ENCODE measurements at places on chromosomes 1 and 21.

DNA sequence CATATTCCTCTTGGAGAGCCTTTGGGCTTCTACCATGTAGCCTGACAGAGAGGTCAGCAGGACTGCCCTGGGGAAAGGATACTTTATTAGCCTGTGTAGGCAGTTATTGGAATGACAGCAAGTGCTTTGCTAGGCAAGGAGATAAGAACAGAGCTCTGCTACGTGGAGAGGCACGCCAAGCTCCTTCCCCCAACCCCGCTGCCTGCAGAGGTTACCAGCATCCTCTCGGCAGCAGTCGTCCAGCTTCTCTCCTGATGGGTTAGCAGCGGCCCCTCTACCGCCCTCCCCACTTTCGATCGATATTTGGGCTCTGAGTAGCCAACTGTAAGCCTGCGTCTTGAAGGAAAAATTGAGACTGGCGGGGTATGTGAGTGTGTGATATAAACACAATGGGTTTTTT is 122.3 kb downstream of the DHRS3 start:
- no peak for DNase-seq

DNA sequence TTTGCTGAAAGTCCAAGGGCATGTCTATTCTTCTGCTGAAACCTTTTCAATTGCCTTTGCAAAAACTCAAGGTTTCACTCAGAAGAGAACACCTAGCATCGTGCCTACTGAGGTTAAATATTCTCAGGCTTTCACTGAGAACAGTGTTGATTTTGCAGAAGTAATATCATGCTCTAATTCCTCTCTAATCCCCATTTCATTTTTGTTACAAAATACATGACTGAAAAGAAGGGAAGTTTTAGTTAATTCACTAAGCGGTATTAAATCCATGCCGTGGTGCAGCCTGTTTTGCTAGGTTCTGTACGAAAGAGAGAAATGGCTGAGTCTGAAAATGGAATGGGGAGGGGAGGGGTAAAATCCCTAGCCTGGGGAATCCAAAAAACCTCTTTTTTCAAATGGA is 163.2 kb upstream of the CAMK1G start:
- no peak for DNase-seq

DNA sequence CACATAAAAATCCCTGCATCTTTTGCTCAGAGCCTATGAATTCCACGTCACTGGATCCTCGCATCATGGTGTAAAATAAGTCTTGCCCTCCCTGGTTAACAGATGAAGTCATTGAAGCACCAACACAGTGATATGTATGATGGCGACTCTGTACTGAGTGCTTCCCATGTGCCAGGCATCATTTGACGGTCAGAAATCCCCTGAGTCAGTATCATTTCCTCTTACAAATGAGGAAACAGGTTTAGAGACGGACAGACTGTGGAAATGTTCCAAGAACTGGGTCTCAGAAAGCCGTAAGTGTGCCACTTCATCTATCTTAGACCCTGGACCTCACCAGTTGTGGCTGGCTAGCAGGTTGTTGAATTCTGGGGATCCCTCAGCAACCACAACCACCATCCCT is 5.1 kb upstream of the OLFML2B start:
- no peak for DNase-seq

DNA sequence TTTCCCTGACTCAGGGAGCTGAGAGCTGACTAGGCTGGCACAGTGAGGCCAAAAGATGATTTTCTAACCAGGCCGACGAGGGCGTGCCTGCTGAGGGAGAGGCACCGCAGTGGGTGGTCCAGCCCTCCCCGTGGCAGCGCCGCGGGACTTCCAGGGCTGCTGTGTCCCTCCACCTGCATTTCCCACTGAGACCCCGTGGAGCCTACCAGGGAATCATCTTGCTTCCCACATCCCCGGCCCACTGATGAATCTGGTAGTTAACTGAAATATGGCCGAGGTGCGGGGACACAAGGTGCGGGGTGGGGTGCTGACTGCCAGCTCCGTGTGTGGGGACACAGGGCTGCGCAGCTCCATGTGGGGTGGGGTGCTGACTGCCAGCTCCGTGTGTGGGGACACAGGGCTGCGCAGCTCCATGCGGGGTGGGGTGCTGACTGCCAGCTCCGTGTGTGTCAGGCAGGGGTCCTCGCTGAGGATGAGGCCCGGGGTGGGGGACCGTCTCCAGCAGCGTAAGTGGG is 10.4 kb downstream of the WRAP73 start:
- DNase-seq: no peak

DNA sequence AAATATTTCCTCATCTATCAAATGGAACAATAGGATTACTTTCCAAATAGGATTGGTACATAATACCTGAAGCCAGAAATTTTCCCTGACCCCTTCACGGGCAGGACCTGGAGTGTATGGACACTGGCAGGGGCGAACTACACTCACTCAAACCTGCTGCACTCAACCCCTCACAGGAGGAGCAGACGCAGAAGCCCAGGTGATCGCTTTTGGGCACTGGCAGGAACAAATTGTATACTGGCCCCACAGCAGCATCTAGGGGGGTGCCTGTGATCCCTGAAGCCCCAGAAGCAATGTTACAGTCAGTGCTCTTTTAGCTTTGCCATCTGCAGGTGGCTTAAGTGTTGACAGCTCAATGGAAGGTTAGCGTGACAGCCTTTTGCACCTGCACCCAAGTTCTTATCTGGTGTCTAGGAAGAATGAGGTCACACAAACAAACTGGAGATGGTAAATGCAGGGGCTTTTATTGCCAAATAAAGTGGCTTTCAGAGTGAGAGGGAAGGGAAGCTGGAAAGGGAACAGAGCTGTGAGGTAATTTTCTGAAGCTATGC is 199.2 kb upstream of the NEGR1 start:
- no peak for DNase-seq

GRCh38 chr1:186984959-186985358 is 156.2 kb downstream of the PLA2G4A start:
- DNase-seq: no peak

GRCh38 chr1:211932231-211932932 is 101.8 kb upstream of the LPGAT1 start:
- no peak for DNase-seq

Data from naive B cell (primary cell).